ENCODE measurements at places on chromosomes 7 and 10.

GRCh38 chr7:75629044-75629443, 109.7 kb downstream of the HIP1 start:
- DNase-seq, result no peak

DNA sequence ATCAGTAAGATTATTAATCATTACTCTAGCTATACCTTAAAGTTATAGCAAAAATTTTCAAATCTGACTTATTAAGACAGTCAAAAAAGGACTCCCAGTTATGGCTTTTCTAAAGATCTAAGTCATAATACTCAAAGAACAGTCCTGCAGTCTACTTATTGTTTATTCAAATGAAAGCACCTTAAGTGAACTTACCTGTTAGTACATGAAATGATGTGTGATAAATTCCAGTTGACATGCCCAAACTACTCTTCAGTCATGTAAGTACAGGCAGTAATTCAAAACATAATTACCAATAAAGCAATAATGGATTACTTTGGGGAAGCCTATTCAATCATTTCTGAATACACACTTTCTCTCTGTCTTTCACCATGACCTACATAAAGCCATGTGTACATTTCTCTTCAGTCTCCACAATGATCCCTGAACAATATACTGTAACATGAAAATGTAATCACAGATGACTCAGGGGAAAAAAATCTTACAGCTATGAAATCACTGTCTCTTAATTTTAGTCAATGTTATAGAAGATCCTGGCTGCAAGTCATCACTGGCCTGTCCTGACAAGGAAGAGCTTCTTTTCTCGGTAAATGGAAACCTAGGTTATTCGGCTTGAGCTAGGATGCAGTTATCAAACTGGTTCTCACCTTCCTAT, 420.7 kb upstream of the LRRTM3 start:
- no peak for DNase-seq

GRCh38 chr10:11522821-11523245, 88.6 kb downstream of the USP6NL start:
- DNase-seq, result no peak

DNA sequence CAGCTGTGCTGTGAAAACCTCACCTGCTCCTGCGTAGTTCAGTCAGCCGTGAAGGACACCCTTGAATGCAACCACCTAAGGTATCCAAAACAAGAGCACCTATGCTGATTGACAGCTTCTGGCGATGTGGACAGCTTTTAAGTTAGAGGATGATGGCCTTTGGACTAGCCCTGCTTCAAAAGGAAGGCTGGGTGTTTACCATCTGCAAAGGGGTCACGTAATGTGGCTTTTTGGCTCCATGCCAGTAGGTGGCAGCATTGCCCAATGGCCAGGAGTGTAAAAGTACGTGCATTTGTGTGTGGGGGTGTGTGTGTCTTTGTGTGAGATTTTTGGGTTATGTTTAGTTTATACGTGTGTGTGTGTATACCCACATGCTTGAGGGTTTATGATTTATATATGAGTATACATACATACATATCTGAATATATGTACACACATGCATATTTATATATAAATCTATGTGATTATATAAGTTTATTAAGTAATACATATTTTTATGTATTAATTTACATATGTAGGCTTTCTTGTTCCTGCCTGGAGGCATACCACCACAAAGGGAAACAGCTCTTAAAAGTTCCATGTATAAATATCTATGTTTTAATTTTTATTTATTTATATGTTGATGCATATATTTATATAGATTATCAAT, 236.3 kb upstream of the ANKRD30A start:
- peak; percentile 87 for DNase-seq

- DNase-seq, result no peak
These were observed 683.7 kb upstream of the NRP1 start for GRCh38 chr10:34018129-34018528.

DNA sequence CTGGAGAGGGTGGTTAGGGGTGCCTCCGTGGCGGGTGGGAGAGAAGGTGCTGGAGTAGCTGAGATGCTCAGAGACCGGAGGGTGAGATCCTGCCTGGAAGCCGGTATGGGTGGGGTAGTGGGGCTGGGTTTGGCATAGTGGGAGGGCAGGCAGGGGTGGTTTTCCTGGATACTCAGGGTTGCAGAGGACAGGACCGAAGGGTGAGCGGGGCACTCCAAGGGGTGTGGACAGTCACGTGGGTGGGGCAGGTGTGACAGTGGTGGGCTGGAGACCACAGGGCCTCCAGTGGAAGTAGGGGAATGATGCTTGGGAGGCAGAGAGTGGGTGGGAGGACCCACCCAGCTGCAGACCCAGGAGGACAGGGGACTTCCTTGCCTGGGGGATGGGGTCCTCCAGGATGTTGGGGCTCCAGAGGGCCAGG, 1.9 kb downstream of the SCART1 start:
- DNase-seq, result no peak

GRCh38 chr7:35371221-35371620, 117.3 kb upstream of the TBX20 start:
- no peak for DNase-seq

Data from Karpas-422 (cell line).